CD4-positive, alpha-beta T cell (primary cell): ENCODE measurements at places on chromosomes 7 and 10.

DNA sequence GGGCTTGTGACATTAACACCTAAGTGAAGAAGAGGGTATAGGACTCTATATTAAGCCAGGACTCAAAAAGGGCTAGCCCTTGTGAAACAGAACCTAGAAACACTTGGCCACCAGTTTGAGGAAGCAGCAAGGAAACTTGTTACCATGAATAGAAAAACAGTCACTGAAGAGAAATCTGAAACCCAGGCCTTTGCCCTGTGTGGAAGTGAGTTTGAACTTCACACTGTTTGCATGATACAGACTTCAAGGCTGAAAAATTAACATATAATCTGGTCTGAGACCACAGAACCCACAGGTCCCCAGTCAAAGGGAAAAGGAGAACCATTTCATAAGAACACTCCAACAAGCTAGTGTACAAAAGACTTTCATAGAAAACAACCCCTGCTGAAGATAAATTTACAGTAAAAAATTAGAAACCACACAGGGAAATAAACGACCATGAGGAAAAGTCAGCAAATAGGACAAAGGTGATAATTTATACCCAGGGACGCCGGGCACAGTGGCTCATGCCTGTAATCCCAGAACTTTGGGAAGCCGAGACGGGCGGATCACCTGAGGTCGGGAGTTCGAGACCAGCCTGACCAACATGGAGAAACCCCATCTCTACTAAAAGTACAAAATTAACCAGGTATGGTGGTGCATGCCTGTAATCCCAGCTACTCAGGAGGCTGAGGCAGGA lies 76.1 kb downstream of the SKIDA1 start:
- no peak for DNase-seq

DNA sequence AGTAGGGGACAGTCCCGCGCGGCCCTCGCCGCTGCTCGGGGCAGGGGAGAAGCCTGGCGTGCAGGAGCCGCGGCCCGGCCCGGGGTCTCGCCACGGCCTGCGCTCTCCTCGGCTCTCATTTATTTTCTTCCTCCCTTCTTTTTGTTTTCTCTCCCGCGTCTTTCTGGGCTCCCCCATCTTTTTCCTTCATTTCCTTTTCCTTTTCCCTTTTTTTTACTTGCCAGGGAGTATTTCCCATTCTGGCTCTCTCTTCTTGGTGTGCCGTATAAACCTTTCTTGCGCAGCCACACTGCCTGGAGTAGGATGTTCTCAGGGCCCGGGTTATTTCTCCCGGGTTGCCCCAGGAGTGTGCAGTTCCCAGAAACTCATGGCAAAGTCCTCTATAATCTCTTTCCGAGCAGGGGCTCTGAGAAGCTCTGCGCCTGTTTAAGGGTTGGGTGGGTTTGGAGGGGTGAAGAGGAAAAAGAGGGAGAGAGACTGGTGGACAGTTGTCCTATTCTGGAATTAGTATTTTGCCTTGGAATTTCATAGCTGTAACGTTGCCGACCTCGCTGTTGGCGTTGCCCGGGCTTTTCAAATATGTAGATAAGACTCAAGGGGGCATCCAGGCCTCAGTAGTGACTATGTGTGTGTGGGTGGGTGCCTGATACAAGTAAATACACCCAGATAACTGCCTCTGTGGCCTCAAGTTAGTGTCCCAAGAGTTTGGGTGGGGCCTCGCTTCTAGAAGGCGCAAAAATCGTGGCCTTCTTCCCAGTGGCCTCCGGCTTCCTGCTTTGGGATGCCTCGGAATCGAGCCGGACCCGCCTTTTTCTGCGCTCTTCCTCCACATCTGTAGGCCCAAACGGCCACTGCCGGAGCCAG lies 4.3 kb upstream of the ZNF503 start:
- DNase-seq, result no peak

DNA sequence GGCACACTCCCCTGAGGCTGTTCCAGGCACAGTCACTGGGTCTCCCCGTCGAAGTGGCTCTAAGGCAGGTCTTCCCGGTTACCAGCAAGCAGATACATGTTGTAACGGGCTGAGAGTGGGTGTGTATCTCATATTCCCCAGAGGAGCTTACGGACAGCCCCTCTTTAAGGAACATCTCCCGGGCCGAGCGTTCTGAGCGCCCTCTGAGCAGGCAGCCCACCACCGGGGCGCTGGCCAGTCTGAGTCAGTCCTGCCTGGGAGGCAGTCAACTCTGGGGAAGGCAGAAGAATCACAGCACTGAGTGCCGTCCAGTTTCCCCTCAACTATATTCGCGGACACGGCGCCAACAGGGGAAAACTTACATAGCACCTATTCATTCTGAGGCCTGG lies 117.4 kb downstream of the LHPP start:
- DNase-seq, result no peak

GRCh38 chr10:29619241-29619669 lies 15.5 kb downstream of the SVIL start:
- DNase-seq, result no peak

DNA sequence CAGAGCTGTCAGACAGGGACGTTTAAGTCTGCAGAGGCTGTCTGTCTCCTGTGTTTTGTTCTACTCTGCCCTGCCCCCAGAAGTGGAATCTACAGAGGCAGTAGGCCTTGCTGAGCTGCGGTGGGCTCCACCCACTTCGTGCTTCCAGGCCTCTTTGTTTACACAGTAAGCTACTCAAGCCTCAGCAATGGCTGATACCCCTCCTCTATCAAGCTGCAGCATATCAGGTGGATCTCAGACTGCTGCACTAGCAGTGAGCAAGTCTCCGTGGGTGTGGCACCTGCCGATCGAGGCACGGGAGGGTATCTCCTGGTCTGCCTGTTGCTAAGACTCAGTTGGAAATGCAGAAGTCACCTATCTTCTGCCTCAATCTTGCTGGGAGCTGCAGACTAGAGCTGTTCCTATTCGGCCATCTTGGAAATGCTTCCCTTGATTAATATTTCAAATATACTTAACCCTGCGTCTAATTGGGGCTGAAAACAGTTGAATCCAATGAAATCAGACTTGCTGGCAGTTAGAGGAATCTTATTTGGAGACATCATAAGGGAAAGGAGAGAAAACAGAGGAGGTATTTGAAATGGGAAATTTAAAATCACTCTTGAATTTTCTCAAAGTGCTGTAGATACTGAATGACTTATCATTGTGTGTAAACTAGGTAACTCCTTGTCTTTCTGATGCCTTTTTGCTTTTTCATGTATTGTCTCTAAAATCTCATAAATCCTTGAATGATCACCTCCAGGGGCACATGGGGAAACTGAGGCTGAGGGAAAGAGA lies 13.8 kb upstream of the CYP3A5 start:
- peak; percentile 18 for DNase-seq

DNA sequence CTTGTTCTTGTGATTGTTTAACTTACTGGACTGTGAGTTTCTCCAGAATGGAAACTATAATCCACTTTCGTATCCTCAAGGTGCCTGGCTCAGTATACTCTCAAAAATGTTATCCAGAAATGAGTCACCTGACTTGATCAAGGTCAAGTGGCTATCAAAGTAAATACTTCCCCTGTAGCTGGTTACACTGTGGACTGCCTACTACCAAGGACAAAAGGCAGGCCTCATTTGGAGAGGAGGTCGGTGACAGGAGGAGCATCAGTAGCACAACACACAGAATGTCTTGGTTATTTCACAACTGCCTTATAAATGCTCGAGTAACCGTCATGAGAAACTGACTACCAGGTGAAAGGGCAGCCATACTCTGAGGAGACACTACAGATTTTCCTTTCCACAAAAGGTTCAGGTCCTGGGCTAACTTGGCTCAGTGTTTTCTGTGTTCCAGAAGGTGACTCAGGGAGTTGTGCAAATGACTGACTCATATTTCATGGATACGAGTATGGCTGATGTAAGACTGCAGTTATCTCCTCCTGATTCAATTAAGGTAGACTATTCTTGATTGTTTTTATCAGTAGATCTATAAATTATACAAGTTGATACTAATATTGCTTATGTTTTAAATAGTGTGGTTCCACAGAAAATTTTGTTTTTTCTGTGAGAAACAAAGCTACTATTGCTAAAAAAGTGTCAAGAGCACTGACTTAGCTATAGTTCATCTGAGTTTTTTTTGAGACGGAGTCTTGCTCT lies 4.2 kb upstream of the CCNY start:
- DNase-seq, result no peak

- no peak for DNase-seq
Measured at GRCh38 chr7:144670218-144670617, 165.6 kb downstream of the TPK1 start.

DNA sequence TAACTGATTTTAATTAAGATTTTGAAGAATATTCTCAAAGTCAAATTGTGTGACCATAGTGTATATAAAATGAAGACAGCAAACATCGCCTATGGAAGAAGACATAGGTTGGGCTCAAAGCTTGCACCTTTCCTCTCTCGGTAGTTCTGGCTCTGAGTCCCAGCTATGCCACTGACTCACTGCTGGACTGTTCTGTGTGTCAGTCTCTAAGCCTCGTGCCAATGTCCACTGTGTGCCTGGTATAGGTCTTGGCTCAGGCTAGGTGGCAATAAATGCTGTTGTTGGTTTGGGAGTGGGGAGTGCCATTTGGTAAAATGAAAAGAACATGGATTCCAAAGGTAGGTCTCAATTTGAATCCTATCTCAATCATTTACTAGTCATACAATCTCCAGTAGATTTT lies 137.5 kb upstream of the RHEB start:
- DNase-seq, result no peak
